ENCODE measurements at places on chromosomes 12 and 14.

GRCh38 chr14:58738189-58738836 is 100.6 kb downstream of the DACT1 start:
- no peak for DNase-seq

GRCh38 chr12:24527102-24527501 is 421.8 kb downstream of the BCAT1 start:
- no peak for DNase-seq

DNA sequence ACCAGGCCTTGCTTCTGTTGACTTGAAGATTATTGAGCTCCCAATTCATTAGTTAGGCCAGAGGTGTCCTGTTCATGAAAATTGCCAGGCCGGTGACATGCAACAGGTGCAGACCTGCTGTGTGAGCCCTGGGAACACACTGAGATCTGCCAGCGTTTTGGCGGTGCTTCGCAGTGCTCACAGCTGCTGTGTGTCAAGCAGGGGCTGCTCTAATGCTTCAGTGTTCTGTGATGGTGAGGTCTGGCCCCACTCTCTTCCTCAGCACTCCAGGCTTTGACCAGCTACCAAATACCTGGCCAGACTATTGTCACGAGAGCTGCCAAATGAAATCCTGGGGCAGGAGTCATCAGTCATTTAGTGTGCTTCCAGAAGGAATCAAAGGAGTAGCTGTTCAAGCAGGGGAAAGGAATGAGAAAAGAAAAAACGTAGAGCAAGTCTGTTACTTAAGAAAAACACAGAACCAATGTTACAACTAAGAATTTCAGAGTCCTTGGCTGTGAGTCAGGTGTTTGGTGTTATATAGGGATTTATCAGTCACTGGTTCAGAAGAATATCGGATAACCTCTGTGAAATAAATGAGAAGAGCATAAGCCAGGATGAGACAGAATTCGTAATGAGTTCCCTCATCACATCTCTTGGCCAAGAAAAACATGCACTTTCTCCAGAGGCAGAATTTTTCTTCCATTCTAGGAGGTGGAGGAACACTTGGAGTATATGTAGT is 150.8 kb downstream of the FBXL14 start:
- DNase-seq, result no peak

GRCh38 chr14:91228112-91229004 is 16.1 kb downstream of the GPR68 start:
- no peak for DNase-seq

DNA sequence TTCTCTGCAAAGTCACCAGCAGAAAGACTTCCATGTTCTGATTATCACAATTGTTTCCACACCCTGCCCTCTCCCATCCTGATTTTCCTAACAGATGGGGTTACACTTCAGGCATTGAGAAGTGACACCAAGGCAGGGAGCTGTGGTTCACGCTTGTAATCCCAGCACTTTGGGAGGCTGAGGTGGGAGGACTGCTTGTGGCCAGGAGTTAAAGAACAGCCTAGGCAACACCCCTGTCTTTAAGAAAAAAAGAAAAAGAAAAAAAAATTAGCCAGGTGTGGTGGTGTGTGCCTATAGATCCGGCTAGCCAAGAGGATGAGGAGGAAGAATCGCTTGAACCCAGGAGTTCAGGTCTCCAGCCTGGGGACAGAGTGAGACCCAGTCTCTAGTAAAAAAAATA is 5.2 kb downstream of the PPP1CC start:
- no peak for DNase-seq

DNA sequence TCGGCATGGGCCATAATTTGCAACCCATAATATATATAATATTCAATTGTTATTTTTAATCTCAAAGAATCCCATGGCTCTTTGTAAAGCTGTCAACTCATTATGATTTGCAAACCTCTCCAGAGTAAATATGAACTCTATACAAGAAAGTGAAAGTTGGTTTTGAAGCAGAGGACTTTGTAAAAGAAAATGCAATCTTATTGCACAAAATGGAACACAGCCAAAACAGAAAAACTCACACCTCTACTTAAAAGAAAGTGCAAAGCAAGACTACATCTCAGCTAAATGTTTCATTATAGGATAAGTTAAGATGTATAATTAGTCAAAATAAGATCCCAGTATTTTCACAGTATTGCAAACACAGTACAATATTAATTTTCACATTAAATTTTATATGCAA is 111.2 kb upstream of the FLRT2 start:
- DNase-seq, result no peak

GRCh38 chr12:98319716-98320425 is 195.5 kb upstream of the TMPO start:
- no peak for DNase-seq

- no peak for DNase-seq
Measured at GRCh38 chr12:52896190-52897100, 8.4 kb downstream of the KRT8 start.

- no peak for DNase-seq
Measured at GRCh38 chr12:117282490-117282889, 78.9 kb downstream of the NOS1 start.

- no peak for DNase-seq
Measured at GRCh38 chr12:121943926-121944325, 25.5 kb downstream of the CFAP251 start.

GRCh38 chr12:64004641-64005040 is 160.1 kb downstream of the SRGAP1 start:
- DNase-seq, result no peak

DNA sequence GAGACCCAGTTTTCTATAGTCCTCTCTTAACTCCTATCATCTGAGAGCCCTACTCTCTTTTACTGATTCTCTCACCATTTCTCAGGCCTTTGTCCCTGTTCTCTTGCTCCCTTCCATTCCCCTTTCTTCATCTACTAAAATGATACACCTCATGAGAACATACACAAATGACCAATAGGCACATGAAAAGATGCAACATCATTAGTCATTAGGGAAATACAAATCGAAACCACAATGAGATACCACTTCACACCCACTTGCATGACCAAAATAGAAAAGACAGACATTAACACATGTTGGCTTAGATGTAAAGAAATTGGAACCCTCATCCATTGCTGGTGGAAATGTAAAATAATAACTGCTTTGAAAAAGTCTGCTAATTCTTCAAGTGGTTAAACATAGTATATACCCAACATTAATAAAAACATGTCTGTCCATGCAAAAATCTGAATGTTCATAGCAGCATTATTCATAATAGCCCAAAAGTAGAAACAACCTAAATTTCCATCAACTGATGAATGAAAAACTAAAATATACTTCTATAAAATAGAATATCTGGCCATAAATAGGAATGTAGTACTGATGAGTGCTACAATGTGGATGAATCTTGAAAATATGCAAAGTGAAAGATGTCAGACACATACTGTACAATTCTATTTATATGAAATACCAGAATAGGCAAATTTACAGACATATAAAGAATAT is 66.0 kb downstream of the DENND5B start:
- no peak for DNase-seq

- no peak for DNase-seq
Measured at GRCh38 chr12:122166422-122167349, 7.3 kb downstream of the IL31 start.

GRCh38 chr12:126966498-126966897 is 1300.5 kb upstream of the TMEM132C start:
- DNase-seq, result no peak

DNA sequence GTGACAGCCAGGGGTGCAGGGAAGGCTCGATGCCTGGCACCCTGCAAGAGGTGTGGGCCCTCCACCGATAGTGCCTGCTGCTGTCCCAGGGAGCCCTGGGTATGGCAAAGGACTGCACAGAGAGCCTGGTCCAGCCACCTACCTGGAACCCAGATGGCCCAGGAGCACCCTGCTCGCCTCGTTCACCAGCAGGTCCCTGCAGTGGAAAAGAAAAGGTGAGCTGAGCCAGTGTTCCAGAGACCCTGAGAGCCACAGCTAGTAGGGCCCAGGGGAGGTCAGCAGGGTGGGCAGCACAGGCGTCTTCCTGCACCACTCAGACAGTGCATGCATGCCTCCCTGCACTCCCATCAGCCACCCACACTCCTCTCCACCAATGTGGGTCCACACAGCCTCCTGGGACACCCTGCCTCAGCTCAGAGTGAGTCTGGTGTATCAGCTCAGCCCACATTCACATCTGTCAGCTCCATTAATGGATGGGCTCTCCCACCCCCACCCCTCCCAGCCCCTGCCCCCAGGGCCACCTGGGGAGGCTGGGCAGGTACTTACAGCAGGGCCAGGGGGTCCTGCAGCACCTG is 20.2 kb downstream of the TMEM106C start:
- DNase-seq, result no peak

DNA sequence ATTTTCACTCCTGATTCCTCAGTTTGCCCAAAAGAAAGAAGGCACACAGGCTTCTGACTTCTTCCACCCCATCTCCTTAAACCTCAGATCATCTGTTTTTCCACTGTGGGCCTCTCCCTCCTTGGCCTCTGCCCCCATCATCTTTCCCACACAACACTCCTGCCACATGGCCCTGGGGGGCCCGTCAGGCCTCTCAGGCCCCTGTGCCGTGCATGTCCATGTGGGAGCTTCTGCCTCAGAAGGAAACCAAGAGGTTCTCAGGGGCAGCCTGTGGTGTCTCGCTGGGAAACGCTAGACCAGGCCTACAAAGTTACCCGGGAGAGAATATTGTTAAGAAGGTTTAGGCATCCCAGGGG is 8.0 kb downstream of the KLHL33 start:
- DNase-seq, result no peak

DNA sequence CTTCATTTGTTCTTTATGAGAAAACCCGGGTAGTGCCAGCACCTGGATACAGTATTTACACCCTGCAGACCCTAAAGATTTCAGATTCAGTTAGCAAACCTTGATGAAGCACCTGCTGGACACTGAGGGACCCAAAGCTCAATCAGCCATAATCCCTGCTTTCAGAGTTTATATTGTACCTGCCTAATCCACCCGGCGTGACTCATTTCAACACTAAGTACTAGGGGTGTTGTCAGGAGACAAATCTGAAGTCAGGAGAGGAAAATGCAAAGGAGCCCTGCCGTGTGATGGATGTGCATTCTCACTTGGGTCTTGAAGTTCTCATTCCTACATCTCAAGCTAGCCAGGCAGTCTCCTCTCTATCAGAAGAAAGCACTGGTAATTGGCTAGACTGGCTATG is 176.7 kb upstream of the BCL2L14 start:
- no peak for DNase-seq

GRCh38 chr14:99982537-99983250 is 82.5 kb upstream of the EVL start:
- DNase-seq, result no peak

DNA sequence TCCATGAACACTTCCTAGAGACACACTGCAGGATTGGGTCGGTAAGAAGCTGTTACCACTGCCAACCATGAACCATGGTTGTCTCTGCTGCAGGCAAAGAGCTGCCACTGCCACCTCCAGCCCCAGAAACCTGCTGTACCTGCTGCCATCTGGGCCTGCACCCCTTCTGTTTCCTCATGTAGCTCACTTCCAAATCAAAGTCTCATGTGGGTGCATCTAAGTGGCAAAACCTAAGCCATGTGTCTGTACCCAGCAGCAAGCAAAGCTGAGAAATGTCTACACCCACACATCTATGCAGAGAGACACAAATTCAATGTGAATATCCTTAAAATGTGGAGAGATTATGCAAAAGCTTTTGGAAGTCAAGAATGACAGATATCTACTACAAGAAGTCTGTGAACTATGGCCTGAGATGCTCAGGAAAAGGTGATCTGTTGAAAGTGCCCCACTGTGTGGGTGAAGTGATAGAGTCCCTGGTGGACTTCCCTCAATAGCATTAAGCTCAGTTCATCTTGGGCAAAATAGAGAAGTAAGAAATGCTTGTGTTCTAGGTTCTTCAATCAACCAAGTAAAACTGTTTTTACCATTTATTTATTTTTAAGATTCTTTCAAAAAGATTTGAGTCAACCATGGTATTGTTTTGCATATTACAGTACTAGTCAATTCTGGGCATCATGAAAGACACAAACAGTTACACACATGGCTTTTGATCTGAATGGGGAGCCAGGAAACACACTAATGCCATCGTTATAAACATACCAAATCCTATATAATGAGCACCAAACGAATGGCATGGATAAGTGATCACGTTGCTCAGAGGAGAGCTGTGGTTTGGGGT is 64.4 kb downstream of the FOS start:
- DNase-seq, result no peak

DNA sequence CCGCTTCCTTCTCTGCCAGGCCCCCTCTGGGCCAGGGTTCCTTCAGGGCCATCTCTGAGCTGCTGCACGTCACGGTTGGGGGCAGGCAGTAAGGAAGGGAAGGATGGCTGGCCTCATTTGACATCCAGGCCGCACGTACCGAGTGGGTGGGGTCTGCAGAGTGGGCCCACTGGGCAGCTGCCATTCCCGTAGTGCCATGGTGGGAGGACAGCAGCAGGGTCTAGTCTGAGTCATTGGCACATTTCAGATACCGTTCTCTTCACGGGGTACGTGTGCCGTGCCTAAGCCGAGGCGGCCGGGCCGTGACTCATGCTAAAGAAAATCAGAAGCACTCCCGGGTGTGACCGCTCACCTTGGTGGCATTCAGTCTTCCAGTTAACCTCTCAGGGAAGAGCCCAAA is 43.9 kb downstream of the IL31 start:
- peak; percentile 33 for DNase-seq

- DNase-seq, result no peak
Measured at GRCh38 chr12:15131431-15131830, 89.8 kb downstream of the RERG start.

GRCh38 chr12:130087222-130087621 is 75.0 kb upstream of the FZD10 start:
- no peak for DNase-seq

DNA sequence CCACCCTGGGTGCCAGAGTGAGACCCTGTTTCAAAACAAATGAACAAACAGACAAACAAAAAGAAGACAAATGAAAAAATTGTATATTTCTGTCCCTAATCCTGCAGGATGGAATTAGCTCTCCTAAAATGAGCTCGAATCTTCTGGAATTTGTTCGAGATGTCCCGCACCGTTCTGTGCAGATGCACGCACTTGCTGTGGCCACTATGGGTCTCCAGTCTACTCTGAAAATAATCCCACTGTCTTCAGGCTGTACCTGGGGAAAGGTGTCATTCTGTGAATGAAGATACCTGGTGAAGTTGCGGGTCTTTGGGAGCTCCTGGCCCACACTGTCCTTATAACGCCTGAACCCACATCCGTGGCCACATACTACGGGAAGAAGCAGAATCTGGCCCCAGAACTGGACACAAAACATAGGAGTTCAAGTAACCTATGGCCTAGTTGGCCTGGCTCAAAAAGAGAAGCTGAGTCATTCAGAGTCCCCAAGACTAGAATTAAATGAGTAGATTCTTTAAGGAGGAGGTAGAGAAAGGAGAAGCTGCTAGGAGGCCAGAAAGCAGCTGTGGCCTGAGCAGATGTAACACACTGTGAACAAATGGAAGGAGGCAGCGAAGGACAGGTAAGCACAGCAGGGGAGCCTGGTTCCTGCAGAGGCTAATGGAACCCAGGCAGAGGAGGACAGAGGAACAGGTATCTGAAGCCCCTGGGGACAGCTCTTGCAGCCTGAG is 108.6 kb downstream of the FOXN3 start:
- DNase-seq, result no peak

DNA sequence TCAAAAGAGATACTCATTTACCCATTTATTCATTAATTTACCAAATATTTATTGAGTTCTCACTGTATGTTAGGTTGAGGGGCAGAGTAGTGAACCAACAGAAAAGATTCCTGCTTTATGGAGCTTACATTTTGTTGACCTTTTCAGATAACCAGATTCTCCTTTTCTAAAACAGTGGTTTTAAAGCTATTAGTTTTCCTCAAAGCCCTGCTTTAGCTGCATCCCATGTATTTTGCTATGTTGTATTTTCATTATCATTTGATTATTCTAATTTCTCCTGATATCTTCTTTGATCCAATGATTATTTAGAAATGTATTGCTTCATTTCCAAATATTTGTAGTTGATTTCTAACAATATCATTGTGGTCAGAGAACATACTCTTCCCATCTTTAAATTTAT is 53.6 kb downstream of the EML1 start:
- no peak for DNase-seq

All from Right ventricle myocardium superior (tissue), 1 donor.